ENCODE measurements at places on chromosomes 4 and X.

DNA sequence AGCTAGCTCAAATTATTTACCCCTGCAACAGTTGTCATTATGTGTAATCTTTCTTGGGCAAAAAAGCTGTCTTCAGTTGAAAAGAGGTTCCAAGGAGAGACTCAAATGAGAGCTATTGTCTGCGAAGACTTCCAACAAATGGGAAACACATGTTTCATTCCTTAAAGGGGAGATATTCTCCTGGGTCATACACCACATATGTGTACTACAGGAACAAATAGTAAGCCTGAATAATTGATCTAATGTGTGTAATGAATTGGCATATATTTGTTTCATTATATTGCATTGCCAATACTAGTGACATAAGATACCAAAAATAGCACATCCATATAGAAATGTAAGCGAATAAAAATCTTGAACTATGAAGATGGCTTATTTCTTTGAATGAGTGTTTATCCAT is 950.9 kb upstream of the NDST4 start:
- no peak for DNase-seq

GRCh38 chr4:119059221-119059620 is 76.4 kb upstream of the MYOZ2 start:
- no peak for DNase-seq

DNA sequence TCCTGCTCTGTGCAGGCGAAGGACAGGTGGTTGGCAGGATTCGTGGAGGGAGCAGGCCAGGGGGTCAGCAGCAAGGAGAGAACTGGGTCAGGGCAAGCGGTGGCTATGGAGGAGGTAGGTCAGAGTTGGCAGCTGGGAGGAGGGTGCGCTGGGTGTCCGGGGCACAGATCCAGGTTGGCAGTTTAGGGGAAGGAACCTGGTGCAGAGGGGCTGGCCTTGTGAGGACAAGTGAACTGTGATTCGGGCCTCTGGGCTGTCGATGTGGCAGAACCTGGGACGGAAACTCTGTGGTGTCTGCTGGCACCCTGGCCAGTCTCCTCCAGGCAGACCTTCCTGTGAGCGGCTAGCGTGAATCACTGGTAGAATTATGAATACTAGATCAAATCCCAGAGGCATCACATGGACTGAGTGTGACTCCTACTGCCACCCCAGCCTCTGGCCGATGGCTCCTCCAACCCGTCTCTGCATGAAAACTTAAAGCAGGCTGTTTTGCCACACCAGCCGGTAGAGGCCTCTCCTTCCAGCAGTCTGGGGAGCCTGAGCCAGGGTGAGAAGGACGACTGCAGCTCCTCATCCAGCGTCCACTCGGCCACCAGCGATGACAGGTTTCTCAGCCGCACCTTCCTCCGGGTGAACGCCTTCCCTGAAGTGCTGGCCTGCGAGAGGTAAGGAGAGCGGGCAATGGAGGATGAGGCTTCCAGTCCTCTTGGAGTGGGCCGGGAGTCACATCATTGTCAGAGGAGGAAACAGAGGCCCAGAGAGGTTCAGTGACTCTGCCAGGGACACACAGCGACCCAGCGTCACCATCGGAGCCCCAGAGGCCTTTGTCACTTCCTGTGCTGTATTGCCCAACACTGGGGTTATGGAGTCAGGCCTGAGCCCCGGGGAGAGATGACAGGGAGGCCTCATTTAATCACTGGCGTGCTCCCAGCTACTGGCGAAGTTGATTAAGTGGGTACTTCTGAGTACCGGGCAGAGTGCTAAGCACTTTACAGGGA is 20.3 kb downstream of the EVC start:
- DNase-seq, result no peak

DNA sequence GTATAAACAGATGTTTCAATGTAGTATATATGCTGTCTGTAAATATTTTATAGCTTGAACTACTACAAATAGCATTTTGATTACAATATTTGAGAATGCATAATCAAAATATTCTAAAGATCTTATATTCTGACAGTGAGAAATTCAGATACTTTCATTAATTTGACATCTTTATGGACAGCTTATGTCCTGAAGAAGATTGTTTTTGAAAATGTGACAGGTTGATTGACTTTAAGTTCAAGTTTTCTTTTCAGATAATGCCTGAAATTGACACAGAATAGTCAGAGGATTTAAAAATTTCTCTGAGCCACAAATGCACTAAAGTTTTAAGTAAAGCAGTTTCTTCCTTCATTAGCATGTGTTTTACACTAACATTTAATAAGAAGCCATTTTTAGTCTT is 799.8 kb downstream of the CCSER1 start:
- DNase-seq, result no peak

- DNase-seq, result no peak
These were observed 32.5 kb downstream of the MAN2B2 start for GRCh38 chr4:6607368-6608055.

- DNase-seq, result peak; percentile 94
These were observed 2.1 kb upstream of the ARHGAP4 start for GRCh38 chrX:153927922-153928760.

DNA sequence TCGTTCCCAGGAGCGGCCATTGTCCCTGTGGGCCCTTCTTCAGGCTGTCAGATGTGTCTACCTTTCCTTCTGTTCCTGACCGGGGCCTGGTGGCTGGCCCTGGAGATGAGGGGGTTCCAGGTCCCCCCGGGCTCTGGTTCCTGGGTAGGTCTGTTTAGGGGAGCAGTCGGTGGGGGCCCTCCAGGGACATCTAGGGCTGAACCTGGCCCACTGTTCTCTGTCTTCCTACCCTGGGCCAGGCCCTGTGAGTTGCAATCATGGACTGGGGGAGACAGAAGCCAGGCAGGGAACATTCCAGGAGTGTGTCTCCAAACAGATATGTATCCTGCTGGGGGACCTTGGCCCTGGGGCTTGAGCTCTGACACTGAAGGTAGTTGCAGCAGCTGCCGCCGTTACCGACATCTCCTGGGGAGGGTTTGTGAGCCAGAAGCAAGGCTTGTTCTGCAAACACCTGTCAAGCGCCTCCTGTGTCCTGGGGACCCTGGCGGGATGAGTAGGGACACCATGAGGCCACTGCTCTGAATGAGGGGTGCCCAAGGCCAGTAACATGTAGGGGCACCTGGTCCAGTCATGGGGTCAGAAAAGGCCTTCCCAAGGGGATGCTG is 49.5 kb upstream of the ADRA2C start:
- no peak for DNase-seq

DNA sequence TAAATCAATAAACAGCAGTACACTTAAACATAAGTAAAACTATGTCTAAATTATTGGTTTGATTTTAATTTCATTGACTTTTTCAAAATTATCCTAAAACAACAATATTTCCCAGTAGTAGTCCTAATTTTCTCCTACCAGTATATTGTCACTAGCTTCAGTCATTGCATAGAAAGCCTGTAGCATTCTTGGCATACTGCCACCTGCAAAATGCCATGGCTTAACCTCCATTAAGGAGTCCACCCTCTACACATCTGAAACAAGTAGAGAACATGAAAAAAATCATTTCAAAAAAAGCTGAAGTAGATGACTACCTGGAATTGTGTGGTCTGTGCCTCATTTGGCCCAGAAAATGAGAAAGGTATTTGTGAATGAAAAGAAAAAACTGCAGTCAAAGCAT is 348.5 kb downstream of the INPP4B start:
- no peak for DNase-seq

- DNase-seq, result no peak
These were observed 131.8 kb upstream of the PITX2 start for GRCh38 chr4:110754716-110755115.

GRCh38 chr4:5257086-5257485 is 205.8 kb downstream of the STK32B start:
- DNase-seq, result no peak

GRCh38 chr4:7649741-7650531 is 215.2 kb upstream of the PSAPL1 start:
- DNase-seq, result peak; percentile 68

GRCh38 chr4:19191979-19192650 is 1059.6 kb upstream of the SLIT2 start:
- DNase-seq, result no peak

GRCh38 chr4:115259642-115260041 is 146.2 kb upstream of the NDST4 start:
- no peak for DNase-seq

Measured in CD4-positive, alpha-beta T cell treated with Interleukin-15 for 4 hours (primary cell).